ENCODE measurements at places on chromosomes 1 and 21.

DNA sequence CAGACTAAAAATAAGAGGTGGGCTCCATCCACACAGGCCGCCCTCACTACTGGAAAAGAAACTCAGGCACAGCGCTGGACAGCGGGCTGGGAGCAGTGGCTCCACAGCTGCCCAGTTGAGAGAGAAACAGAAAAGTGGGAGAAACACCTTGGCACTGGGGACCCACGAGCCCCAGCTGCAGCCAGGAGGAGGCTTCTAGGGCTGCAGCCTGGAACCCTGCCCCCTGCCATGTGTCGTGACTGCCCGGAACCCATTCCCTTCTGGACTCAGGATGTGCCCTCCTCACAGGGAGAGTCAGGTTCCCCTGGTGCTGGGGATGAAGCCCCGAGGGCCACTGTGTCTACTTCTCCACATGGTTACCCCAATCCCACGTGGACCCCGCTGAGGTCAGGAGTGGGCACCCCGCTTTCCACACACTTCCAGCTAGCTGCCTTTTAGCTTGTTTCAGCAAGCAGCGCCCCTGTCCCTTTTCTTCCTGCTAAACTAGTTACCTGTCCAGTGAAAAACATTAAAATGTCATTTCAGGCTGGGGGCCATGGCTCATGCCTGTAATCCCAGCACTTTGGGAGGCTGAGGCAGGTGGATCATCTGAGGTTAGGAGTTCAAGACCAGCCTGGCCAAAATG lies 35.9 kb downstream of the PARP1 start:
- no peak for DNase-seq

- no peak for DNase-seq
Measured at GRCh38 chr1:64087768-64088167, 115.7 kb upstream of the UBE2U start.

- no peak for DNase-seq
Measured at GRCh38 chr1:30673395-30673794, 50.0 kb downstream of the MATN1 start.

- no peak for DNase-seq
Measured at GRCh38 chr21:37087188-37087587, 14.1 kb downstream of the TTC3 start.

- no peak for DNase-seq
Measured at GRCh38 chr1:53735261-53735660, 3.7 kb downstream of the GLIS1 start.

- no peak for DNase-seq
Measured at GRCh38 chr1:108852221-108852975, 4.5 kb downstream of the AKNAD1 start.

- no peak for DNase-seq
Measured at GRCh38 chr1:211007830-211008229, 126.1 kb downstream of the KCNH1 start.

Data from stimulated activated CD8-positive, alpha-beta memory T cell treated with anti-CD3 and anti-CD28 coated beads, Interleukin-7, amount 100 ng/mL, for 4 hours (primary cell).